ENCODE measurements at places on chromosomes 7 and 10.

DNA sequence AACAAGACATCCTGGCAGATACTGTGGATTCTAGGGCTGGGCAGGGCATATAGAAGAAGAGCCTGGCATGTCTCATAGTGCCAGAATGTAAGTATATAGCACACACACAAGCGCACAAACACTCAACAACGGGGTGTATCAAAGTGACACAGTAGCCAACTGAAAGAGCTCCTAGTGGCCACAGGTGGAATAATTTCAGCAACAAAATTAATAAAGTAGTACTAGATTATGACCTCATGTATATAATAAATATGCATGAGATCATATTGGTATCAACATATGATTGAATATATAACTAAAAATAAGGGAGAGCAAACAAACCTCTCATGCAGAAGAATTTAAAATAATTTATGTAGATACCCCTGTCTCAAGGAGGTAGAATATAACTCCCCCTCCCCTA lies 72.4 kb upstream of the CXCL12 start:
- DNase-seq = no peak

- no peak for DNase-seq
These were observed 57.8 kb upstream of the CTBP2 start for GRCh38 chr10:125217990-125218675.

- peak; percentile 59 for DNase-seq
These were observed 250.5 kb downstream of the NSUN6 start for GRCh38 chr10:18400906-18401245.

DNA sequence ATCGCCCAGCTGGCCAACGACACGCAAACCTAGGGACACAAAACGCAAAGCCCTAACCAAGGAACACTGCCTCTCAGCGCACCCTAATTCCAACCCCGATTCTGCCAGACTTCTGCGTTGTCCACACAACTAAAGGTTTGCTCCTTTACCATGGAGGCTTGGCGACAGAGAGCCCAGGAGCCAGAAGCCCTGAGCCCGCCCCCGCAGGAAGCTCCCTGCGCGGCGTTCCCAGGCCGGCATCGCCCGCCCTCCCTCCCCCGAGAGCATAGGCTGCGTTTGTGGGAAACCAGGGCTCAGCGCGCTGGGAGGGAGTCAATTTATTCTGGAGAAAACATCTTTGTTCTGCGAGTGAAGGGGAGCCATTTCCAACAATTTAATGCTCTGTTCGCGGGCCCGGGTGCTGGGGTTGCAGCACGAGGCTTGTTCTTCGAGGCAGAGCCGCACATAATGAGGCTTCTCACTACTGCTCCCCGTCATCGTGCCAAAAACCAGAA lies 103.9 kb downstream of the GRID1 start:
- DNase-seq = peak; percentile 40

DNA sequence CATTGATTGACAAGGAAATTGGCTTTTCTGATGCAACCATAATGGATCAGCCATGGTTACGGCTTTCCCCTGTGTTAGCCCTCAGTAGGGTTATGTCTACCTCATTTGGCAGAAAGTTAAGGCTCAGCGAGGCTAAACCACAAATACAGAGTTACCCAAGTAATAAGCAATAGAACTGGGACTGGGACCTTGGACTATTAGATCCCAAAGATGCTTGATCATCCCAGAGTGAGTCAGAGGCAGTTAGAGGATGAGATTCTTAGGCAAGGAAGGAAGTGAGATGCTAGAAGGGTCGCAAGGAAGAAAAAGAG lies 401.4 kb downstream of the TNS3 start:
- DNase-seq = no peak

- no peak for DNase-seq
These were observed 793 bp downstream of the FOXL3 start for GRCh38 chr7:290554-291372.

DNA sequence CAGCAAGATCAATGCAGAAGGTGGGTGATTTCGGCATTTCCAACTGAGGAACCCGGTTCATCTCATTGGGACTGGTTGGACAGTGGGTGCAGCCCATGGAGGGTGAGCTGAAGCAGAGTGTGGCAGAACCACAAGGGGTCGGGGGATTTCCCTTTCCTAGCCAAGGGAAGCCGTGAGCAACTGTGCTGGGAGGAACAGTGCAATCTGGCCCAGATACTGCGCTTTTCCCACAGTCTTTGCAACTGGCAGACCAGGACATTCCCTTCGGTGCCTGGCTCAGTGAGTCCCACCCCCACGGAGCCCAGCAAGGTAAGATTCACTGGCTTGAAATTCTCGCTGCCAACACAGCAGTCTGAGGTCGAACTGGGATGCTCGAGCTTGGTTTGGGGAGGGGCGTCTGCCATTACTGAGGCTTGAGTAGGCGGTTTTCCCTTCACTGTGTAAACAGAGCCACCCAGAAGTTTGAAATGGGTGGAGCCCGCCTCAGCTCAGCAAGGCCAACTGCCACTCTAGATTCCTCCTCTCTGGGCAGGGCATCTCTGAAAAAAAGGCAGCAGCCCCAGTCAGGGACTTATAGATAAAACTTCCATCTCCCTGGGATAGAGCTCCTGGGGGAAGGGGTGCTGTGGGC lies 58.6 kb upstream of the SLC26A5 start:
- DNase-seq = no peak

- DNase-seq = no peak
These were observed 1.1 kb upstream of the ZC3HAV1L start for GRCh38 chr7:139036901-139037300.

- peak; percentile 96 for DNase-seq
These were observed 108.5 kb upstream of the ANLN start for GRCh38 chr7:36280840-36281812.

- no peak for DNase-seq
These were observed 212.9 kb downstream of the COBL start for GRCh38 chr7:51103718-51104117.

DNA sequence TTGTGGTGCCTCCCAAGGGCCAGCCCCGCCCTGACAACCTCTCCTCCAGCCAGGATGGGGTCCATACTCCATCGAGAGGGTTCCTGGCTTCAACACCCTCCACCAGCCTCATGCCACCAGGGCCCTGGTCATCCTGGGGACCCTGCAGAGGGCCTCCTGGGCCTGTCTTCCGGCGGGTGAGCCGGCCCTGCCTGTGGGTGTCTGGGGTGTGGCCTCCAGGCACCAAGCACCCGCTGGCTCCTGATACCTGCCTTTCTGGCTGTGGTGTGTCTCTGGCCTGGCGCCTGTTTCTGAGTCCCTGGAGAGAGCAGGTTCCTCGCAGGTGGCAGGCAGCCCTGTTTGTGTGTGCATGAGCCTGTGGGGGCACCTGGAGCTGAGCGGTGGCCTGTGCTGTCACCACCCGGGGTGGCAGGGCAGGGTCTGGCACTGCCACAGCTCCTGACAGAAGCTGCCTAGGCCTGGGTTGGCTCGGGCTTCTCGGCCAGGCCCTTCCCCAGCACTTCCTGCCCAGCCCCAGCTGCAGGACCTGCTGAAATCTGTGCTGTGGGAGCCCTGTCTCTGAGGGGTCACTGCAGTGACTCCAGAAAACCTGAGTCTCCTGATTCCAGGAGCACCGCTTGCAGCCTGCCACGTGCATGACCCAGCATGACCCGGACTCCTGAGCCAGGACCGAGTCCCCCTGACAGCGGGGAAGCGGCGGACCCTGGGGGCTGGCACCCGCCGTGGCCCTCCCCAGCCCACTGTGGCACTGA lies 18.4 kb downstream of the ADAM8 start:
- no peak for DNase-seq

DNA sequence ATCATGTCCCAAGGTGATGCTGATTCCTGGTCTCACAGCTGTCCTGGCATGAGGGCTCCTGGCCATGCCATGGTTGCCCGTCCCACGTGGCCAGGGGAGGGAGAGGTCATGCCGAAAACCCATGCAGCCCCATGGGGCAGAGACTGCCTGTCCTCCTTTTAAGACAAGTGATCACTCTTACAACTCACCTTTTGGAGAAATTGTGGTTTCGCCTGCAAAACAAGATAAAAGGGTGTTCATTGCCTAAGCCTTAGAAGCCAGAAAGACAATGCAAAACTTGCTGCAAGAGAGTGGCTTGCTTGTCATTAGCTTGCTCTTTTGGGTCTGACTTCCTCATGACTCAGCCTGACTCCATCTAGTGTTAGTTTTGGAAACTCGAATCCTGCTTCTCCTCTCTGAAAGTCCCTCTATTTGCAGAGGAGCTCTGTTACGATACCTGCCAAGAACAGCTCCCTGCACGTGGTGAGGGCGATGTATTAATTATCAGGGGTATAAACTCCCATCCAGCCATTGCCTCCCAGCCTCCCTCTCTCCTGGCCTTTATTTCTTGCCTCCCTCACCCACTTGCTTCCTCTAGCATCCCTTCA lies 26.7 kb downstream of the TMEM273 start:
- peak; percentile 56 for DNase-seq

DNA sequence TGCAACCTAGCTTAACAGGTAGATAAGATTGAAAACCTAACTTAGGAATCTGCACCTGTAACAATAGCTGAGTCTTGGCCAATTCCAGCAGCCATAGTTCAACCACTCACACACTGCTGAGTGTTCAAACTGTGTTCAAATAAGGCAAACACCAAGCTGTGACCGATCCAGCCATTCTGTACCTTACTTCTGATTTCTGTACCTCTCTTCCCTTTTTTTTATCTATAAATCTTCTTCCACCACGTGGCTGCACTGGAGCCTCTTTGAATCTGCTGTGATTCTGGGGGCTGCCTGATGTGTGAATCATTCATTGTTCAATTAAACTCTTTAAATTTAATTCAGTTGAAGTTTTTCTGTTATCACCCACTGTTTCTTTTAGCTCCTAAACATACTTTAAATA lies 15.7 kb upstream of the FOXL3 start:
- DNase-seq = no peak
